HCEC 1CT (cell line): ENCODE measurements at places on chromosomes 3 and 15.

DNA sequence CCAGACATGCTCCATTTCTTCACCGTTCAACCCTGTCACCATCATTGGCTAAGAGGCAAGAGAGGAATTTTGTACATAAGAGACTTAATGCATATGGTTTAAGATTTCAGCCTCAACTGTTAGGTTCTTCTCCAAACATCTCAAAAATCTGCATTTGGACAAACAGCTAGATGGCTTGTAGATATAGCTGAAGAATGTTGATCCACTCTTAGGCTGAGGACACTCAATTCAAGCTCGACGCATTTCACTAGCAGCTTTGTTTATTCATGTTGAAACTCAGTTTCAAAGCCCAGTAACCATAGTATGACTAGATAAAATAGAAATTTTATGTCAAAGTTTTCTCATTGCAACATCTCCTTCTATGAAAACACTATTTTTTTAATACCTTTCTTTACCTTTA lies 208.2 kb downstream of the THRB start:
- DNase-seq = no peak

GRCh38 chr15:88049506-88049905 lies 207.0 kb downstream of the NTRK3 start:
- no peak for DNase-seq

- DNase-seq = peak; percentile 69
These were observed 36.3 kb upstream of the UTS2B start for GRCh38 chr3:191366675-191367074.

DNA sequence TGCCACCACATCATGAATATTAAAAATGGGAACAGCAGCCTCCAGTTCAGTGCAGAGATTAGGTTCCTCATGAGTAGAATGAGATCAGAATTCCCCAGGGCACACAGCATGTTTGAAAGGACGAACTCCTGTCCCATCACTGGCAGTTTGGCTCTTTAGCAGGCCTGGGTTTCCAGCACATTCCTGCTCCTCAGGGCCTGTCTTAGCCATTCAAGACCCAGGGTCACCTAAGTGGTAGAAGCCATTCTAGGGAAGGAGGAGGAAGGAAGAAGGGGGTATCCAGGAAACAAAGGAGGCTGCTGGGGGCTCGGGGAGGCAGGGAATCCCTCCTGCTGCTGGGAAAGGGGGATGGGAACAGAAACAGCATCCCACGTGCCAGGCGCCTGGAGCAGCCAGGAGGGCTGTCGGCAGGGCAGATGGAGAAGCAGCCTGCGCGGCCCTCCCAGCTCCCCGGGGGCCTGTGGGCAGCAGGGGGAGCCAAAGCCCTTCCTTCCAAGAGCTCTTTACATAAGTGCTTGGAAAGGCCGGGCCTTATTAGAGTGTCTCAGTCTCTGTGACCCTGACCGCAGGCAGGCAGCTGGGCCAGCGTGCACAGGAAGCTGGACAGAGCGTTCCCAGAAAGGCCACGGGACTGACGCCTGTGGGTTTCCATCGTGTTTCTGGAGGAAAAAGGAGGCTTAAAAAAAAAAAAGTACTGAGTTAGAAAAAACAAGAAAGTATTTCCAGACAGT lies 24.7 kb downstream of the LOXL1 start:
- DNase-seq = peak; percentile 93

DNA sequence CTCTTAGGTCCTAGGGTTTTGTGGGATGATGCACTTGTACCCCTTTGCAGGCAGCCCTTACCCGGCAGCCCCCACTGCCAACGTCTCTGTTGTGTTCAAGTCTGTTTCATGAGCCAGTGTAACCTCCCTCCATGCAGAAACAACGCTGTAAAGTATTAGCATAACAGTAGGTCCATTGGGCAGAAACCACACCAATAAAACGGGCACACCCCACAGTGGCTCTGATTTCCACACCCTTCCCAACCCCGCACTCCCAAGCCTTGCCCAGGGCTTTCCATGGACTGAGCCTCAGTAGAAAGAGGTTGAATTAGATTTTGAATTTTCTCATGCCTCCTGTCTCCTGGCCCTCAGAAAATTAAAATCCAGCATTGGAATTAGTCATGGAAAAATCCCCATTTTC lies 124.5 kb downstream of the CACNA1D start:
- no peak for DNase-seq

DNA sequence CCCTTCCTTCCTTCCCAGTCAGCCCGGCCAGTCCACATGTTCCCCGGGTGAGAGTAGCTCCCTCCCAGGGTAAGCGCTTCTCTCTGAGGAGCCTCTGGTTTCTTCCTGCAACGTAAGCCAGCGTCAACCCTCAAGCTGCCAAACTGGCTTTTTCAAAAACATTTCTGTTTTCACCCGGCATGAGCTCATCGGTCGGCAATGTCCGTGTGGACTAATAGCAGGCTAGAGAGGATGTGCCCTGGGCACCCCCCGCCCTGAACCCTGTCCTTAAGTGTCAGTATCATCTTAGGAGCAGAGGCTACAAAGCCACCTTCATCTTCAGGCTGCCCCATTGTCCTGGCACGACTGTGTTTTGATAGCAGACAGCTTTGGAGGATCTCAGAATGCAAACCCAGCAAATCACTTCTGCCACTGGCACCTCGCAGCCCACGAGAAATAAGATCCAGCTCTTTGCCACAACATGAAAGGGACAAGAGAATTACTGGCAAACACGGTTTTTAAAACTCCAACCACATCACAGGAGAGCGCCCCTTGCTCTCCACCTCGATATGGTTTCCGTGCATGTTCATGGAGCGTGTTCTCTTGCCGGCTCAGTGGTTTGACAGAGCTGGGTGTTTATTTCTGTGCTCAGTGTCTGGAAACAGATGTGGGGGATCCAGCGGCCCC lies 9.9 kb downstream of the ALDH1A3 start:
- DNase-seq = peak; percentile 65

DNA sequence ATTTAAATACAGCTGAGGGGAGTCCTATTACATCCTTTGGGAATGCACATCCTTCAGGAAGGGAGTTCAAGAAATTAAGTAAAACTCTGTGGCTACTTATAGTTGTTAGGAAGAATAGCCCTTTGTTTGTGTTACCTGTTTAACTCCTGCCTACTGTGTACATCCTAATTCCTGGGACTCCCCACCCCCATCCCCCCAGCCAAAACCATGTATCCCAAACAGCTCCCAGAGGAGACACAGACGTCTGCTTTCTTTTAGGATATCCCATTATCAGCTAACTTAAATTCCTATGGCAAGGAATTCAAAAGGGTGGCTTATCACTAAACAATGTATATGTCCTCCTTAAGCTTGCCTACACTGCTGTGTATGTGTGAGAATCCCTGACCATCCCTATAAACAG lies 581.7 kb downstream of the DIPK2A start:
- no peak for DNase-seq

GRCh38 chr15:97687654-97688053 lies 272.8 kb upstream of the ARRDC4 start:
- no peak for DNase-seq

DNA sequence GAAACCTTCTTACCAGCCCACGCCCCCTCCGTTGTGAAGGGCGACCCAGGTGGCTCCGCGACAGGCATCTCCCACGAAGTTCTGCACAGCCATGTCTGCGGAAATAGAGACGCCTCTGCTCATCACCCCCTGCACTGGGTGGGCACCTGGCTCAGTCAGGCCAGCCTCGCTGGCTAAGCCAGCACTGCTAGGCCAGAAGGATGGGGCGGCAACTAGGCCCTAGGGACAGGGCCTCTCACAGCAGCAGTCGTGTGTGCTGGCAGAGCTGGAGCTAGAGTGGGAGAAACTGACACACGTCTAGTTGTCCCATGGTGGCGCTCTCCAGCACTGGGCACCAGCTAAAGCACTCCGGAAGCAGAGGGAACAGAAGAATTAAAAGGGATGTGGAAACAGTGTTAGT lies 12.5 kb upstream of the ZXDC start:
- no peak for DNase-seq

- no peak for DNase-seq
These were observed 130.0 kb upstream of the BNIP2 start for GRCh38 chr15:59819092-59819491.

- DNase-seq = no peak
These were observed 191.0 kb downstream of the SATB1 start for GRCh38 chr3:18233987-18234716.

DNA sequence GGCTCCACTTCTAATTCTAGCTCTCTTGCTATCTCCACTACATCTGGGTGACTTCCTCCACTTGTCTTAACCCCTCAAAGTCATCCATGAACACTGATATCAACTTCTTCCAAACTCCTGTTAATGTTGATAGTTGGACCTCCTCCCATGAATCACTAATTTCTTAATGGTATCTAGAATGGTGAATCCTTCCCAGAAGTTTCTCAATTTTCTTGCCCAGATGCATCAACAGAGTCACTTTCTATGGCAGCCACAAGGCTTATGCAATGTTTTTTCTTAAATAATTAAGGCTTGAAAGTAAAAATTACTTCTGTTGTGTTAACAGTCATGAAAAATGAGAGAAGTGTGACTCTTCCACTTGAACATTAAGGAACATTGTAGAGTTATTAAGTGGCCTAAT lies 164.3 kb downstream of the PCCB start:
- DNase-seq = no peak

DNA sequence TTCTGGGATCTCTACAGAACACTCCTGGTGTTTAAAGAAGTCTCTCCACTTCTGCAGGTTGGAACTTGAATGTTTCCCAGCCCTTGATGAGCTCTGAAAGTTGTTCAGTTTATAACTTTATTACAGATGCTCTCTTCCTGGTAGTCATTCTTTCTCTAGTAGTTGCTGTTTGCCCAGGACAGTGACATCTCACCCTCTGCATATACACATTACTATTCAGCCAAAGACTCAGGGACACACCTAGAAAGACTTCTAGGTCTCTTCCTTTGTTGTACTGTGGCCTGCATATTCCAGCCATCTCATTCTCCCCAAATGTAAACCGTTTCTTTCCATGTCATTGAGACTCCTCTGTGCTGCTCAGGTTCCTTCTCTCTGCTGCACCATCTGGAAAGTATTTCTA lies 76.7 kb downstream of the MITF start:
- no peak for DNase-seq

GRCh38 chr3:34725774-34726173 lies 913.6 kb upstream of the ARPP21 start:
- no peak for DNase-seq

- peak; percentile 31 for DNase-seq
These were observed 514 bp downstream of the IGF2BP2 start for GRCh38 chr3:185824051-185825005.

DNA sequence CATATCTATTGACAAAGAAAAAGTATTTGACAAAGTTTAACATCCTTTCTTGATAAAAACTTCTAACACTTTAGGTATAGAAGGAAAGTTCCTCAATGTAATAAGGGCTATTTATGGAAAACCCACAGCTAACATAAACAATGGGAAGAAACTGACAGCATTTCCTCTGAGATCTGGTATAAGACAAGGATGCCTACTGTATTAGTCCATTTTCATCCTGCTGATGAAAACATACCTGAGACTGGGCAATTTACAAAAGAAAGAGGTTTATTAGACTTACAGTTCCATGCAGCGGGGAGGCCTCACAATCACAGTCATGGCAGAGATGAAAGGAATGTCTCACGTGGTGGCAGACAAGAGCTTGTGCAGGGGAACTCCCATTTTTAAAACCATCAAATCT lies 17.8 kb upstream of the CLDN1 start:
- peak; percentile 21 for DNase-seq

GRCh38 chr3:147813256-147813655 lies 404.1 kb downstream of the ZIC1 start:
- DNase-seq = no peak

DNA sequence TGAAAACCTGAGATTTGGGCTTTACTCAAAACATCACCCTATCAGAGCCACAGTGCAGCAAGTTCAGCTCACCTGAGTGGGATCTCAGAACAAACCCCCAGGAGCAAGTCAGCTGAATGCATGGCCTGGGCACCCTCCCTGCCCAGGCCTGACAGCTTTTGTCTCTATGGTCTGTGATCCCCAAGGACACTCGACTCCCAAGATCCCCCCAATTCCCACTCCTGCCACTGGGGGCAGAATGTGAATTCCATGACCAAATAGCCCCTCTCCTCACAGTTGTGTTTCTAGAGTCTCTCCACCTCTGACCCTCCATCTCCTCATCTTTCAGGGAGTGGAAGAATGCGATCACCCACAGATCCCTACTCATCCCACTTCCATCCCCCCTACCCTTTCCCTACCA lies 58.9 kb downstream of the ZNF445 start:
- no peak for DNase-seq

DNA sequence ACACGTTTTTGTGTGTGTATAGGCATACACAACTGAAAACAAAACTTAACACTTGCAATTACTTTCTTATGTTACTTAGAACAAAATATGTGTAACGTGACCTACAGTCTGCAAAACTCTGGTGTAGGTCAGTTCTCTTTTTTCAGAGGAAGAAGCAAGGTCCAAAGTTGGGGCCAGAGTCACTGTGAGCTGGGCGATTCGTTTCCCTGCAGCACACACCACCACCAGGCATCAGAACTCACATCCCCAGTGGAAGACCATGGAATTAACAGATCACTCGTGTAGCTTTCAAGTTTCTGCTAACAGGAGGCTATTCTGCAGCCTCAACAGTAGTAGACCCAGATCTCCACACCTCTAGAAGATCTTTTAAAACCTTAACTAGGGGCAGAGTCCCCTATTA lies 25.8 kb downstream of the ANP32A start:
- DNase-seq = no peak

DNA sequence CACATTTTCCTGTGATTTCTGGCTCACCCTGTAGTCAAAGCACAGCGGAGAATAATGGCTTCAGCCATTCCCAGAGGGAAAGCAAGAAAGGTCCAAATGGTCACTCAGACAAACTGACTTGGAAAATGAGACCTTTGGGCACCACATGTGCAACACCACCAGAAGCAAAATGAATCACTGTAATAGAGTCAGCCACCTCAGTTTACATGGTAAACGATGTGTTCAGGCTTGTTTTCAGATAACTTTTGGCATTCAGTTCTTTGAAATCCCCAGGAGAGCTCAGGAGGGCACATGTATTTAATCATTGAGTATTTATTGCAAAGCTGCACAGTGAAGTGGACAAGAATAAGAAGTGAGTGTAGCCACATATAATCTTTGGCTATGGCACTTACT lies 38.4 kb upstream of the ALCAM start:
- DNase-seq = peak; percentile 19

- peak; percentile 8 for DNase-seq
These were observed 1.3 kb downstream of the SLC6A6 start for GRCh38 chr3:14403619-14404155.

GRCh38 chr15:93360318-93360717 lies 271.3 kb upstream of the RGMA start:
- DNase-seq = no peak

DNA sequence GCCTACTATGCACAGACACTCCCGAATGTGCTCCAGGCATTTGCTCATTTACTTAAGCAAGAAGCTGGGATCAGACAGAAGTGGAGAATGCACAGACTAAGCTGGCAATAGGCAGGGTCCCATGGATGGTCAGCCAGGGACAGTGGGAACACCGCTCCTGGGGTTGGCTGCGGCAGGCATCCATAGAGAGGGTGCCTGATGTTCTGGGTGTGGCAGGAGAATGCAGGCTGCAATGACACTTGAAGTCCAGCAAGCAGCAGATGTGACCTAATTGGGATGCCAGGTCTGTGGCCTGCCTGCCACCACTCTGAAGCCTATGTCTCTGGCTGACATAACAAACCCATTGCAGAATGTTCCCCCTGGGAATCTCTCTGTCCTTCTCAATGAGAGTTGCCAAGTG lies 40.2 kb upstream of the SLC6A11 start:
- DNase-seq = no peak

GRCh38 chr15:34737477-34737876 lies 17.3 kb downstream of the GJD2 start:
- peak; percentile 5 for DNase-seq
